Stimulated activated CD8-positive, alpha-beta memory T cell treated with anti-CD3 and anti-CD28 coated beads, Interleukin-15, amount 100 ng/mL, for 4 hours (primary cell): ENCODE measurements at places on chromosomes 5 and 9.

- DNase-seq = no peak
These were observed 138.3 kb downstream of the PAX5 start for GRCh38 chr9:36895744-36896260.

DNA sequence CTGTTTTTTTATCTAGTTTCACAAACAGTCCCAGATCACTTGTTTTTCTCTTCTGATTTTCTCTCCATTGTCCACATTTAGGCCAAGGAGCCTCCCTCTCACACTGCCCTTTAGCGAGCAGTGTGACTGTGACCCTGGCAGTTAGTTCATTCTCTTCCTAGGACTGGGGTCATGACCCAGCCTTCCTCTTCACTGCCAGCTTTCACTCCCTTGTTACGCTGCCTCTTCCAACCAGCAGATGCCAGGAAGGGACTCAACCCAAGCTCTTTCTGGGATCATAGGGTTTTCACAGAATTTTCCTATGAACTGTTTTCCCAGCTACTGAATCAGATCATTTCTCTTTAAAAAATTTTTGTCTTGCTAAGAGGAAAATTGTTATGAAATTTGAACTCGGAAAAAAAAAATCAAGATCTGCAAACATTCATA, 70.9 kb downstream of the LMNB1 start:
- DNase-seq = no peak

DNA sequence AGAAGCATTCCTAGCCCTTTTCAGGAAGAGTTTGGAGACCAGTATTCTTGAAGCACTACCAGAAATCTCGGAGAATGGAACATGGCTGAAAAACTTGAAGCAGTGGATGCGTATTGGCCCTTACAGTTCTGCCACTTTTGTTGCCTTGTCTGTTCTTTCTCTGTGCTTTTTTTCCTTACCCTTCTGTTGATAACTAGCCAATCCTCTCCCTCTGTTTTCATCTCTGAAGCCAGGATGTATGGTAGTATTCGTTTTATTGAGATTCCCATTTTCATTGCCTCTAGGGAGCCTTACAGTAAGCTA, 564 bp upstream of the CCNH start:
- no peak for DNase-seq

GRCh38 chr9:15271403-15271802, 35.6 kb downstream of the TTC39B start:
- no peak for DNase-seq

DNA sequence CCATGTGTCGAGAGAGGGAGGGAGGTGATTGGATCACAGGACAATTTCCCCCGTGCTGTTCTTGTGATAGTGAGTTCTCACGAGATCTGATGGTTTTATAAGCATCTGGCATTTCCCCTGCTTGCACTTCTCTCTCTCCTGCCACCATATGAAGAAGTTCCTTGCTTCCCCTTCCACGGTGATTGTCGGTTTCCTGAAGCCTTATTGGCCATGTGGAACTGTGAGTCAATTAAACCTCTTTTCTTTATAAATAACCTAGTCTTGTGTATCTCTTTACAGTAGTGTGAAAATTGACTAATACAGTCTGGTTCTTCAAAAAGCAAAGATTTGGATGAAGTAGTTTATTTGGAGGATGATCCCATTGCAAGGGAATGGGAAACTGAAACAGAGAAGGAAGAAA, 11.3 kb upstream of the MIER3 start:
- DNase-seq = no peak

DNA sequence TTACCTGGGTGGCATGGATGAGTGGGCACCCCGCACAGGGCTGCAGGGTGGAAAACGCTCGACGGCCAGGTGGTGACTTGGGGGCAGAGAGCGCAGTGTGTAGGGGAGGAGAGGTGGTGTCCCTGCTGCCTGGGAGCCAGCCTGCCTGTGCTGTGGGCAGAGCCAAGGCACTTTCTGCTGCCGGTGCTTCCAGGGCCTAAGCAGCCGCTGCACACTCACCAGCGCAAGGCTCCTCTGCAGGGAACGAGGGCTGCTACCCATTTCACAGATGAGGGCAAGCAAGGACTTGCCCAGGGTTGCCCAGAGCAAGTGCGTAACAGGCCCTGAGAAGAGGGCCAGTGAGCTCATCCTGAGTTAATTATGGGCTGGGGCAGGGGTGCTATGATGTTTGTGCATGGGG, 62.5 kb downstream of the CRB2 start:
- no peak for DNase-seq

DNA sequence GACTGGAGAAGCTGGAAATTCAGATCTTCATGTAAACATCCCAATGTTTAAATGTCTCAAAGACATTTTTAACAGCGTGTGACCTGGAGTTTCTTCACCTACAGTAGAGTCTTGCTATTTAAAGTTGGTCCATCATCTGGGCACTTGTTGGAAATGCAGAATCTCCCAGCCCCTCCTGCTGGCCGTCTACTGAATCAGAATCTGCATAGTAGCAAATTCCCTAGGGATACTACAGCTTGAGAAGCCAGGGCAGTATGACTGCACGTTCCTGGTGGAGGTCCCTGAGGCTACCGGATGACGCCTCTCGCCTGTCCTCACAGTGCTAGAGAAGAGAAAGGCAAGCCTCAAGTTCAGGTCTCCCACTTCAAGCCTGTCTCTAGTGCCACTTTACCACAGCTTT, 15.7 kb downstream of the SAP30L start:
- DNase-seq = no peak

GRCh38 chr9:126295936-126296600, 30.6 kb upstream of the MVB12B start:
- no peak for DNase-seq

GRCh38 chr5:90434116-90434714, 24.7 kb upstream of the CETN3 start:
- peak; percentile 17 for DNase-seq

DNA sequence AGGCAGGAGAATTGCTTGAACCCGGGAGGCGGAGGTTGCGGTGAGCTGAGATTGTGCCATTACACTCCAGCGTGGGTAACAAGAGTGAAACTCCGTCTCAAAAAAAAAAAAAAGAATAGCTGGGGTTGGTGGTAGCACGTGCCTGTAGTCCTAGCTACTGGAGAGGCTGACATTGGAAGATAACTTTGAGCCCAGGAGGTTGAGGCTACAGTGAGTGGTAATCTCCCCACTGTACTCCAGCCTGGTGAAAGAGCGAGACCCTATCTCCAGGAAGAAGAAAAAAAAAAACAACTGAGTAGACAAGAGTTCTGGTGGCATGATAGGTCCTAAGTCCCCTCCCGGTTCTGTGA, 26.3 kb downstream of the GOLGA2 start:
- DNase-seq = no peak

GRCh38 chr9:98977813-98978212, 34.1 kb downstream of the COL15A1 start:
- DNase-seq = no peak

DNA sequence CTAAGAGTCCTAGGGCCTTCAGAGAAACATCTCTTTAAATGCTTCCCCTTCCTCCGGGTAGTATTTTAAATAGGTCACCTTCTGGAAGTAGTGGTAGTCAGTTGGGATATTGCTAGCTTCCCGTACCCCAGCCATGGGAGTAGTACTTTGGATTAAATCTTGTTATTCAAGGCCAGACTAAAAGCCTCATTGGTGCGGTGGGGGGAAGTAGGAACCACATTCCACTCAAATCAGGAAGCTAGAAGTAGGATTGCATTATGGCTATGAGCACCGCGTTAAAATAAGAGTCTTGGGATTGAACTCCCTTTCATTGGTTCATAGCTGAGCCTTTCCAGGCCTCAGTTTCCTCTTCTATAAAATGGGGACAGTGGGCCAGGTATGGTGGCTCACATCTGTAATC, 6.7 kb downstream of the KCNIP1 start:
- no peak for DNase-seq

GRCh38 chr9:5470122-5470521, 19.8 kb downstream of the CD274 start:
- DNase-seq = no peak

- DNase-seq = no peak
These were observed 278 bp upstream of the NIPSNAP3A start for GRCh38 chr9:104747245-104747564.

DNA sequence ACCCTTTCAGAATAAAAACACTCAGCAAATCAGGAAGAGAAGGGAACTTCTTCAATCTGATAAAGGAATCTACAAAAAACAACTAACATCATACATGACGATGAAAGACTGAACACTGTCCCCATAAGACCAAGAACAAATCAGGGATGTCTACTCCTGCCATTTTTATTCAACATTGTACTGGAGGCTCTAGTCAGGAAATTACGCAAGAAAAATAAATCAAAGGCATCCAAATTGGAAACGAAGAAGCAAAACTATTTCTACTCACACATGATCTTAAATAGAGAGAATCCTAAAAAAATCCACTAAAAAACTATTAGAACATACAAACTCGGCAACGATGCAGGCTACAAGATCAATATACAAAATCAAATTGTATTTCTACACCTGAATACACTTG, 42.3 kb downstream of the IPPK start:
- no peak for DNase-seq
